Lung (tissue), 17 donors: ENCODE measurements at places on chromosomes 13 and 19. TPM values are rescaled to one million over a fixed set of nuclear protein-coding genes. Genes with fewer than 3 reads are reported as not detected.

SYNE4 gene
- 13.6 TPM for total RNA-seq

LRRC8E gene
- 5.9 TPM for total RNA-seq

RASAL3 gene
- 13.3 TPM for total RNA-seq

VSTM2B gene
- not detected for total RNA-seq

TNNI3 gene
- 4.8 TPM for total RNA-seq

GRCh38 chr13:29718694-29719093 is 123.2 kb upstream of the SLC7A1 start:
- H3K27me3 ChIP-seq = peaks cover 2% of the 10 kb centered on the region
- no peaks in the 10 kb centered on the region for H3K36me3 ChIP-seq
- H3K27ac ChIP-seq = no peak overlapping the region
- H3K4me3 ChIP-seq = no peak overlapping the region

GRCh38 chr13:51148952-51149573 is 38.0 kb upstream of the C13orf42 start:
- no peak overlapping the region for H3K27ac ChIP-seq
- H3K4me1 ChIP-seq = peaks cover 3% of the 10 kb centered on the region
- no peaks in the 10 kb centered on the region for H3K27me3 ChIP-seq
- no peak overlapping the region for H3K4me3 ChIP-seq
- peak; percentile 88 for DNase-seq
